ENCODE measurements at places on chromosomes 6 and 20. TPM values are rescaled to one million over a fixed set of nuclear protein-coding genes. Genes with fewer than 3 reads are reported as not detected.

ABRACL gene
- 210 TPM for polyA plus RNA-seq

OLIG3 gene
- not detected for polyA plus RNA-seq

DTD1 gene
- 45.2 TPM for polyA plus RNA-seq

KIF6 gene
- not detected for polyA plus RNA-seq

Measured in naive thymus-derived CD8-positive, alpha-beta T cell (primary cell).